ENCODE measurements at places on chromosomes 2 and 18. TPM values are rescaled to one million over a fixed set of nuclear protein-coding genes. Genes with fewer than 3 reads are reported as not detected.

DNA sequence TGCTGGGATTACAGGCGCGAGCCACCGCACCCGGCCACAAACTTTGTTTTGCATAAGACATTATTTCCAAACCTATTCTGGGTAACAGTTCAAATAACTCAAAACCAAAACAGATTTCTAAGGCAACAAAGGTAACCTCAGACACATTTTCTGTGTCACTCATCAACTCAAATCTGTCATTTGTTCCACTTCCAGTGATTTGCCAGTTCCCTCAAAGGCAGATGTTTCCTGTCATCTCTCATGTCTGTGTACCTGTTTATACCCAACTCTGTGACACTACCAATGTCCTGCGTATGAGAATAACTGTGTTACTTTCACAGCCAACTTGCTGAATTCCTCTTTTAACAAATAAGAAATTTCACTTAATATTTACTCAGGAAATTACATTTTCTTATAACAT, 54.4 kb downstream of the SCN3A start:
- DNase-seq: no peak

- no peak for DNase-seq
Measured at GRCh38 chr18:47870605-47871004, 59.9 kb downstream of the SMAD2 start.

CDH2 gene
- not detected for total RNA-seq

DNA sequence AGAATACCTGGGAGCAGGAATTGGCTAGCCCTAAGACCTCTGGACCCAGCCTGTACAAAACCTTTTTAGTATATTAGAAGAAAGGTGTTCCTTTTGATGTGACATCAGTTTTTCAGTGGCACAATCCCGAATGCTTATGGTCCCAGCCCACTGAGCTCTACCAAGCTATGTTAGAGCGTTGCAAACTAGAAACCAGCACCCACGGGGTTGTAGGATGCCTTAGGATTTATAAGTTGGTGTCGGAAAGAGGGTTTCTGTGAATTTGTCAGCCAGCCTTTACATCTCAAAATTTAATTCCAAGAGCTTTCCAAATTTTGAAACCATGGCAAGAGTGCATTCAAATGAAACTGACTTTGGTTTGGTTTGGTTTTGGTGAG, 499 bp upstream of the LMAN1 start:
- DNase-seq: no peak

DNA sequence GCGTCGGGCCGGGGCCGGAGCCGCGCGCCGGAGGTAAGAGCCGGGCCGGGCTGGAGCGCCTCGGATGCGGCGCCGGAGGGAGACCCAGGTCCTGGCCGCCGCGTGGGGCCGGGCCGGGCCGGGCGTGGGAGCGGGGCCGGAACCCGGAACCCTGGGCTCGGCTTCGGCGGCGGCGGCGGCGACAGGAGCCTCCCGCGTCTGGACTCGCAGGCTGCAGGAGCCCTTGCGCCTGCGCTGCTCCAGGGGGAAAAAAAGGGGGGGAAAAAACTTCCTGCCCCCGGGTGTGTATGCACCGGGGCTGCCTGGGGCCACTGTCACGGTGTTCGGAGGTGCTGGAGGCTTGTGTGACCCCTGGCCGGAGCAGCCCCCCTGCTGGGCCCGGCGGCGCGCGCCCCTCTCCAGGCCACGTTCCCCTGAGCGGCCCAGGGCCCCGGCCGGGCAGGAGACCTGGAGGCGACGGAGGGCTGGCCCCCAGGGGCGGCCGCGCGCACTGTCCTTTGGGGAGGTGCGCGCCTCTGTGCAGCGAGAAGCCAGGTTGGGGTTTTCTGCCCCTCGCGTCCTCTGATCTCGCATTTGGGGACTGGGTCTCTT, 864 bp downstream of the KLHL29 start:
- no peak for DNase-seq

GRCh38 chr18:10924290-10924689, 225.1 kb downstream of the PIEZO2 start:
- no peak for DNase-seq

UGT1A3 gene
- not detected for total RNA-seq

GRCh38 chr2:124025171-124025580, at the start of gene CNTNAP5:
Gene CNTNAP5, plus strand, starts transcription at chr2:124025287. Its CDS starts 364 bp downstream, at chr2:124025651.
- no peak for DNase-seq

GRCh38 chr2:222938327-222938726, 77.5 kb downstream of the ACSL3 start:
- DNase-seq: no peak

GRCh38 chr2:205499006-205499405, 183.3 kb upstream of the NRP2 start:
- no peak for DNase-seq

FSHR gene
- total RNA-seq: not detected

GRCh38 chr18:34787931-34788532, 77.9 kb downstream of the DTNA start:
- DNase-seq: peak; percentile 14
